ENCODE measurements at places on chromosomes 5 and 9.

DNA sequence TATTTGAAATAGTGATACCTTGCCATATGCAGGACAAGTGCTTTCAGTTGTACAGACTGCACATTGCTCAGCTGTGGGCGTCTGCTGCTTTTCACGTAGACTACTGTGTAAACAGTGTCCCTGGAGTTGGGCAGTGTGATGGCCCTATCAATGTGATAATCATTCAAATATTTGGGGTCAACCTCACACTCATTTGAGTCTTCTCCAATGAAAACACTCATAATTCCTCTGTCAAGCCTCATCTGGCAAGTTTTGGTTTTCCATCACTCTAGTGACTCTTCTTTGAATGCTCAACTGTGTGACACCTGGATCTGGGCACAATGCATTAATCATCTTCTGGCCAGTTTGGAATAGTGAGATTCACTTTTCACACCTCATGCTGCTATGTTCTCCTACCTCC lies 64.4 kb downstream of the UGCG start:
- H3K4me1 ChIP-seq = no peaks in the 10 kb centered on the region
- no peaks in the 10 kb centered on the region for H3K36me3 ChIP-seq
- H3K27me3 ChIP-seq = no peaks in the 10 kb centered on the region
- no peak overlapping the region for H3K4me3 ChIP-seq
- H3K27ac ChIP-seq = no peak overlapping the region

- H3K27ac ChIP-seq = peak overlapping the region; percentile 37
- peak; percentile 47 for DNase-seq
- H3K4me3 ChIP-seq = no peak overlapping the region
- H3K36me3 ChIP-seq = peaks cover 4% of the 10 kb centered on the region
- H3K27me3 ChIP-seq = no peaks in the 10 kb centered on the region
Observed at GRCh38 chr9:27194401-27195091, 85.5 kb downstream of the TEK start.

GRCh38 chr5:4207486-4207885 lies 611.9 kb downstream of the IRX1 start:
- H3K36me3 ChIP-seq = no peaks in the 10 kb centered on the region
- no peak overlapping the region for H3K27ac ChIP-seq
- no peaks in the 10 kb centered on the region for H3K27me3 ChIP-seq
- H3K4me3 ChIP-seq = no peak overlapping the region

DNA sequence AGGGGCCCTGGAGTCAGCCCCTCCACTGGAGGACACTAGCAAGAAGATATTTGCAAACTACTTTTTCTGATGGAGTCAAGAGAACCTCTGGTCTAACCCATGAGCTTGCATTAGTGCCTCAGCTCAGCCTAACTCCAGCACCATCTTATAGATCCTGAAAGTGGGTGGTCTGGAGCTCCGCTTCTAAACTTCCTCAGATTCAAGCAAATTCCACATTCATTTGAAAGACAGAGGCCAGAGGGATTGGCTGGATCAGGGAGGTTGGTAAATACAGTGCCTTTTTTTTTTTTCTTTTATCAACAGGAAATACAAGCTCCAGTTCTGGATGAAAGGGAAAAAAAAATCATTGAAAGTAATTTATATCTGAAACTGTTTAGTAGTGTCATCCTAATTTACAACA lies 99.9 kb downstream of the ENC1 start:
- H3K4me1 ChIP-seq = peaks cover 4% of the 10 kb centered on the region
- H3K4me3 ChIP-seq = no peak overlapping the region
- no peaks in the 10 kb centered on the region for H3K36me3 ChIP-seq
- no peak for DNase-seq
- no peaks in the 10 kb centered on the region for H3K27me3 ChIP-seq

GRCh38 chr9:86034863-86035734 lies 64.3 kb downstream of the GOLM1 start:
- H3K4me3 ChIP-seq = no peak overlapping the region
- DNase-seq = no peak
- no peaks in the 10 kb centered on the region for H3K4me1 ChIP-seq
- H3K27ac ChIP-seq = no peak overlapping the region
- H3K36me3 ChIP-seq = peaks cover 5% of the 10 kb centered on the region

GRCh38 chr5:40932766-40933165 lies 23.5 kb downstream of the C7 start:
- no peak for DNase-seq
- no peak overlapping the region for H3K27ac ChIP-seq
- H3K36me3 ChIP-seq = no peaks in the 10 kb centered on the region
- no peak overlapping the region for H3K4me3 ChIP-seq

DNA sequence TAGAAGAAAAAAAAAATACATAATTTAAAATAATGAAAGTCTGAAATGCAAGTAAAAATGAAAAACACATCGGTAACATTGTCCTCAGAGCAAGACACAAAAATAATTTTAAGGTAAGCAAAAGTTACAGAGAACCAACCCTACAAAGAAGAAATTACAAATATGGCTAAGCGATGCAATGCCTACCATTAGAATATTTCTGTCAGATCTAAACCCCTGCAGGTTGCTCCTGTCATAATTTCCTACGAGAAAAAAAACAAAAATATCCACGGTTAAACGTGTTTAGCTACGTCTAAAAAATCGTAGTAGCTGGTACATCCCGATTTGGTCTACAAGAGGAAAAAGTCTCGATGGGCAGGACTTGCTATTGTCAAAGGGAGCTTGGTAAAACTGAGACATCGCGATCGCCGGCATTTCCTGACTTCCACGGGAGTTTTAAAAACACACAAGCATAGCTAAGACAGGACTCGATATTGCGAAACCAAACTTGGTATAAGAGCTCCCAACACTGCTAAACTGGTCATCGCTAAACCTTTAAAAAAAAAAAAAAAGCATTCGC lies 1.1 kb upstream of the ANXA2R start:
- H3K27me3 ChIP-seq = no peaks in the 10 kb centered on the region
- H3K27ac ChIP-seq = peak overlapping the region; percentile 12
- H3K4me1 ChIP-seq = no peaks in the 10 kb centered on the region
- no peaks in the 10 kb centered on the region for H3K36me3 ChIP-seq
- no peak for DNase-seq
- H3K4me3 ChIP-seq = peak overlapping the region; percentile 46

DNA sequence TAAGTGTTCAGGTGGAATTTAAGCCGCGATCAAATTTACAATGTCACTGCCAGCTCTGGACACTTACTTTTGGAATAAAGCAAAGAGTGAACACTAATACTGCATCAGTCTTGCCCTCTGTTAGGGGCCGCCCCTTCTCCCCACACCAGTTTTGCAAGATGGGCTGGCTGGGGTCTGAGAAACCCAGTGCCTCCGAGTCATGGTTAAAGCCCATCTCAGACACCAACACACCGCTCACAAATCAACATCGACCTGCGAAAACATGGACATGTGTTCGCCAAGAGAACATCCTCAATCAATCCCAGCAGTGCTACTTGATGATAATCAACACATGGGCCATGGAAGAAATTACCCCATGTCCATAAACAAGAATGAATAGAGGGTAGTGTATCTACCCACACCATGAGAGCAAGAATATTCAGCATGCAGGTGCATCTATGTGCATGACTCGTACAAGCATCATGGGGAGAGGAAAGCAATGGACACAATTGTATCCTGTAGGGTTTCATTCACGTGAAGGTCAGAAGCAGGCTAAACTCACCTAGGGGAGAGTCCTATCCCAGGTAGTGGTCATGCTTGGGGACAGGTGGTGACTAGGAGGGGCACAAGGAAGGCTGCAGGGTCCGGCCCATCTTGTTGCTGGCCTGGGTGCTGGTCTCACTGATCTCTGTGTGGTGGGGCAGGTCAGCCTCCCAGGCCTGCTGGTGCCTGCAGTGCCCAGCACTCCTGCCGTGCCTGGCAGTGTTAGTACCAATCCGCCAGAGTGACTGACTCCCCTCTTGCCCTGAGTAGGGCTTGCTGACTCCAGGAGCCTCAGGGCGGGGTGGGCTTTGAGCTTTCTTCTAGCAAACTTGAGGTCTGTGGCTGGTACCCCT lies 5.0 kb downstream of the S1PR3 start:
- no peak overlapping the region for H3K4me3 ChIP-seq
- no peak for DNase-seq
- peak overlapping the region; percentile 26 for H3K27ac ChIP-seq
- H3K36me3 ChIP-seq = peaks cover 10% of the 10 kb centered on the region
- no peaks in the 10 kb centered on the region for H3K4me1 ChIP-seq

DNA sequence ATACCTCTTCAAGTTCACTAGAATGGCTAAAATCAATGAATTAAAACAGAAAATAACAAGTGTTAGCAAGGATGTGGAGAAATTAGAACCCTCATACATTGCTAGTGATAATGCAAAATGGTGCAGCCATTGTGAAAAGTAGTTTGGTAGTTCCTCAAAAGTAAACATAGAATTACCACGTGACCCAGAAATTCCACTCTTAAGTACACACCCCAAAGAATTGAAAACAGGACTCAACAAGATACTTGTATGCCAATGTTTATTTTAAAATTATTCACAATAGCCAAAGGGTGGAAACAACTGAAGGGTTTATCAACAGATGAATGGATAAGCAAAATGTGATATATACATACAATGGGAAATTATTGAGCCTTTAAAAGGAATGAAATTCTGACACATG lies 70.3 kb downstream of the BARX1 start:
- H3K4me1 ChIP-seq = no peaks in the 10 kb centered on the region
- no peaks in the 10 kb centered on the region for H3K27me3 ChIP-seq
- H3K36me3 ChIP-seq = no peaks in the 10 kb centered on the region
- DNase-seq = no peak
- H3K4me3 ChIP-seq = no peak overlapping the region

DNA sequence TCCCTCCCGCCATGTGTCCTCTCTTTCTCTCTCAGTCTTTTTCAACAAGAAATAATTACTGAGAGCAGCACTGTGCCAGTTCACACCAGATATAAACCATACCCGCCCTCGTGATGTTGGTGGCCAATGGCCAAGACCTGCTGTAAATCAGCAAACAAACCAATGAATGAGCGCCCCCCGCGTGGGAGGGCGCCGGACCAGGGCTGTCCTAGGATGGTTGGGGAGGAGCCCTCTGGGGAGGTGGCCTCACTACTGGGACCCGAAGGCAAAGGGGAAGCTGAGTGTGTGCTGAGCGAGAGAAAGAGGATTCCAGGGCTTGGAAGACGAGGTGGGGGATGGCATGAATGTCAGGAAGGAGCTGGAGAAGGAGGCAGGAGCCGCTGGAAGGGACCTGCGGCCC lies 51.2 kb upstream of the BARHL1 start:
- no peak for DNase-seq
- no peaks in the 10 kb centered on the region for H3K4me1 ChIP-seq
- H3K36me3 ChIP-seq = no peaks in the 10 kb centered on the region

- H3K27ac ChIP-seq = no peak overlapping the region
- H3K36me3 ChIP-seq = no peaks in the 10 kb centered on the region
- H3K4me3 ChIP-seq = no peak overlapping the region
- H3K4me1 ChIP-seq = no peaks in the 10 kb centered on the region
- no peaks in the 10 kb centered on the region for H3K27me3 ChIP-seq
Observed at GRCh38 chr9:131833083-131833482, 93.2 kb upstream of the RAPGEF1 start.

Measured in aorta (tissue), 5 donors.